ENCODE measurements at places on chromosomes 5 and 9.

DNA sequence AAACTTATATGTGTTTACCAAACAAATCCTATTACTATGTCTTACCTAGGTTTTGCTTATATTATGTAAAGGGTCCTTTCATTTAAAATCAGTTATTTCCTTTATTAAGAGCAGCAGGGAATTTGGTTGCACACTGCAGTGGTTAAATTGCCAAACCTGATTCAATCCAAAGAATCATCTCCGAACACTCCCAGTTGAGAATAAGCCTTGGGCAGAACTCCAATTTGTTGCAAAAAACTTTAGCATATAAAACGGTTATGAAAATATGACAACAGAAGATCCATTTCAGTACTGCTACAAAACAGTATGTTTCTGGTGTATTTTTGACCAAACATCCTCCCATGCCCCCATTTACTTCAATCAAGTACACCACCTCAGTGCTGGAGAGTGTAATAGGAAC lies 587.0 kb upstream of the GRAMD2B start:
- no peak for DNase-seq

- no peak for DNase-seq
Observed at GRCh38 chr9:123231421-123231820, 37.0 kb downstream of the STRBP start.

DNA sequence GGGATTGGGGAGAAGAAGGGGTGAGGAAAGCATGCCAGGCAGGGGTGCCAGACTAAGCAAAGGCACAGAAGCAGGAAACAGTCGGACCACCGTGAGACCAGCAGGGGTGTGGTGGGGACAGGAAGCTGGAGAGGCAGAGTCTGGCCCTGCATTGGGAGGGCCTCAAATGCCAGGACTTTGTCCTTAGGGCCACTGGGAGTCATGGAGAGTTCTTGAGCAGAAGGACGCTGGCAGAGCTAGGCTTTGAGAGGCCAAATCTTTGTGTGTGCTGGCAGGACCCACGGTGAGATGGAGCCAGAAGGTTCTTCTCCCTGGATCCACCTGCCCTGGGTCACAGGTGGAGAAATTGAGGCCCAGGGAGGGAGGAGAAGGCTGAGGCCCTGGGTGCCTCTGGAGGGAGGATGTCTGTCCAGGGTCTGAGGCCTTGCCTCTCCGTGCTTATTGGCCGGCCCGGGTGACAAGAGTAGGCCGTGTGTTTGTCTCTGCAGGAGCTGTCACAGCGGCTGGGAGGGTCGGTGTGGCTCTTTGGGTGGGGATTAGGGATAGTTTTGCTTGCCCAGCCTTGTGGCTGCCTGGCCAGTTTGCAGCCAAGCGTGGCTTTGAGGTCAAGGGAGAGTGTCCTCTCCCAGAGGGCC lies 1.8 kb upstream of the ENG start:
- no peak for DNase-seq

- DNase-seq = no peak
Observed at GRCh38 chr9:120078112-120078511, 501.9 kb downstream of the CDK5RAP2 start.

DNA sequence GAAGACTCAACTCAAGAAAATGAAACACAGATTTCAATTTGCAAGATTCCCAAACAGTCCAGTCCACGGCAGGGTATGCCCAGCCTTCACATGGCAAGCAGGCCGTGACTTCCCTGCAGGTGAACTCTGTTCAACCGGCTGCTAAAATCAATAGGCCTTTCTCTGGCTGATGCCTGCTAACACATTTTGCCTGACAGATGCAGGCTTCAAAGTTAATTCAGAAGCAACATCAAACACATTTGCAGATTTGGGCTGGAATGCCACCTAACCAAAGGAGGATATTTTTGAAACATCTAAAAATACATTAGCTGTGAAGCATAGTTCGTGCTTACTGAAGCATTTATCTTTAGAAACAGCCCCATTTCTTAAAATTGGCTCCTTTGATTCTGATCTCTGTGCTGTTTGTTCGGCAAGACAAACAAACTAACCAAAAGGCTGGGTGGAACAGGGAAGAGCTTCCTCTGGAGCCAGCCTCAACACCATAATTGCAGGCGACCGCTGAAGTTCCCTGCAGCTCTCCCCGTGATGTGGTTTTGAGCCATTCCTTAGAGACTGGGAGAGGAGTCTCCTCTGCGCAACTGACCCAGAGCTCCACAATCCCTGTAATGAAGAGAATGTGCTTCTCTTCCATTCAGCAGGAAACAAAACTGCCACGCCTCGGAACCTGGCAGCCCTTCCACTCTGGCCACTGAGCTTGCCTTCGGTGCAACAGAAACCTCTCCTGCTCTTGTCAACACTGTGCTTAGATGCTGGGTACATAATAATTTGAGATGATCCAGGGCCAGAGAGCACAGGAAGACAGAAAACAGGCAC lies 126.5 kb downstream of the MYO10 start:
- DNase-seq = no peak

GRCh38 chr9:86186696-86187095 lies 72.8 kb downstream of the C9orf153 start:
- DNase-seq = no peak

Data from naive thymus-derived CD4-positive, alpha-beta T cell (primary cell).